ENCODE measurements at places on chromosomes 2 and 18.
A peak's percentile ranks its signal among the peaks of the same experiment; 100 is the strongest.

- no peak for DNase-seq
Measured at GRCh38 chr18:48892146-48892855, 58.5 kb downstream of the SMAD7 start.

GRCh38 chr2:180141600-180141999, 134.5 kb upstream of the CWC22 start:
- no peak for DNase-seq

DNA sequence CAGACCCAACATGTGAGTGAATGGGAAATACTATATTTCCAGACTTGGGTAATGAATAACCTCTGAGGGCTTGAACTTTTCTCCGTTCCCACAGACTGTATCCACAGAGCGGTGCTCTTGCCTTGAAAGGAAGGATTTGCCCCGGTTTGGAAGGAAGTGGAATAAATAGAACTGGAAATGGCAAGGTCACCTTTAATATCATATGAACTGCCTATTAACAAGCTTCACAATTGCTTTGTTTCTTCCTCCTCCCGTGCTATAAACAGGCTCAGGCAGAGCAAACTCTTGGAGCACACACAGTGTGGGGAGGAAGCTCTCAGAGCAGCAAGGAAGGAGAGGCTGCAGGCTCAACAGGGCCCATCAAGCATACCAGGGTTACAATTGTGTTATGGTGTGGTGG, 28.5 kb upstream of the DARS1 start:
- DNase-seq: no peak

DNA sequence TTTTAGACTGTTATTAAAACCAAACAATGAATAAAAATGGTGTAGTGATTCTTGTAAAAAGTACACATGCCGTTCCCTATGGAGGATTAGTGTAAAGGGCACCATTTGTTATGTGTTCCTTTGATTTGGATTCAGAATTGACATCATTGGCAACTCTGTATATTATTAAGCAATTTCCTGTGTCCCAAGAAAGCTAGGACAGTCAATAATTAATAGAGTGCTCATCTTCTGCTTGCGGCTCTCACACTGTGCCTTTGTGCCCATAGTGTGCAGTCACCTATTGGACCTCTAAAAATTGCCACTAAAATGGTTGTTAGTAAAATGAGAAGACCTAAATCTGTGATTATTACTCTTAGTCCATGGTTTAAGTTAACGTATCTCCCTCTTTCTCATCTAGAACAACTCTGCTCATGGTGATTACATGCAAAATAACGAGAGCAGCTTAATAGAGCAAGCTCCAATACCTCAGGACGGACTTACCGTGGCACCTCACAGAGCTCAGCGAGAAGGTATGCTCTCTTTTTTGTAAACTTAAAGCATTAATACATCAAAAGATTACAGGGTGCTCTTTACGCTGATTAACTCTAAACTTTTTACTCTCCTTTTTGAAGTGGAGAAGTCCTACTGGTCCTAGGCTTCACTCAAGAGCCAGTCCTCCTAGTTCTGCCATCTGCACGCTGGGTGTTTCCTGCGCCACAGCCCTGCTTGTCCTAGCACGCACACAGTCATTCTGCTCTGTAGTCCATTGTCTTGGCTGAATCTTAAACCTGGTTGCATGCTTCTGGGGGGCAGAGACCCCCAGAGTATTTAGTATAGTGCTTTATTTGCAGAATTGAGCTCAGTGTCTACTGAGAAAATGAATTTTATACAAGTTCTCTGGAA, 16.7 kb downstream of the ZCCHC2 start:
- DNase-seq: no peak

- peak; percentile 92 for DNase-seq
Measured at GRCh38 chr2:174593574-174594203, 3.9 kb downstream of the WIPF1 start.

DNA sequence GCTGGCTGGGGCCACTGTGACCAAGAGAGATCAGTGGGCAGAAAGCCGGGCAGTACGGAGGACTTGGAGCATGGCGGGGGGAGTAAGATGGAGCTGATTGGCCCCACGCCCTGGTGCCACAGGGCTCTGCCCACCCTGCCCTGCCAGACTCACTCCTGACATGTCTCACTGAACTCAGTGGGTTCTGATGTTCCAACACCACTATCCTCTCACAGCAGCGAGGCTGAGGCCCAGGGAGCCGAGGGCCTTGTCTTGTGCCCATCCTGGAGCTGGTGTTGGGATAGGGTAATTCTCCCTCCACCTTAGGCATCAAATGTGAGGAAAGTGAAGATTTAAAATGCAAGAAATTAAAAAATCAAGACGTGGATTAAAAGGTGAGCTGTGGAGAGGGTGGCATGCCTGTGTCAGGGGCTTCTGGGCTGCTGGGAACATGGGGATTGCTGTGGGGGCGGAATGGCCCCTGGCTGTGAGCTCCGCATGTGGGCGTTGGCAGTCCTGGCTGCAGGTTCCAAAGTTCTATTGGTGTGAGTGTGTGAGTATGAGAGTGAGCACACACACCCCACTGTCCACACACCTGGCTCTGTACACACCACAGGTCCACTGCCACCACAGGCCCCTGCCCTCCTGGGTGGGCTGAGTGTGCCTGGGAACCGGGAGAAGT, 283.5 kb upstream of the HS6ST1 start:
- no peak for DNase-seq

GRCh38 chr2:149566652-149567051, 20.9 kb downstream of the MMADHC start:
- no peak for DNase-seq

GRCh38 chr18:12645751-12646203, 12.1 kb downstream of the SPIRE1 start:
- DNase-seq: no peak

- no peak for DNase-seq
Measured at GRCh38 chr18:79625195-79625923, 54.2 kb upstream of the CTDP1 start.

GRCh38 chr2:119248751-119249150, 25.1 kb downstream of the STEAP3 start:
- no peak for DNase-seq

GRCh38 chr2:239601201-239601851, 200.5 kb upstream of the HDAC4 start:
- DNase-seq: no peak

GRCh38 chr2:132549935-132550670, 119.9 kb downstream of the LYPD1 start:
- DNase-seq: no peak

DNA sequence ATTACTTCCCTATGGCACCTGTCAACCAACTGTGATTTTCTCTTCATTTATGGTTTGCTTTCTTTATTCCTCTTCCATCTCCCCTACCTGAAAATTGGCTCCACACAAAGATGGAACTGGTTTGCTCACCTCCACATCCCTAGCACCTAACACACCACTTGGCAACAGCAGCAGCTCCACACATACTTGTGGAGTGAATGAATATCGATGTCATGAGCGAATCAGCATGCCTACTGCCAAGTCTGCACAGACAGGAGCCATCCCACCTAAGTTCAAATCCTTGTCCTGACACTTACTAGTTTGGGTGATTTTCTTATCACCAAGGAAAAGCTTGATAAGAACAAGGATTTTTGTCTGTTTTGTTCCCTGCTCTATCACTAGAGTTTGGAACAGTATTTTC, 191.4 kb upstream of the TMEM200C start:
- DNase-seq: no peak

DNA sequence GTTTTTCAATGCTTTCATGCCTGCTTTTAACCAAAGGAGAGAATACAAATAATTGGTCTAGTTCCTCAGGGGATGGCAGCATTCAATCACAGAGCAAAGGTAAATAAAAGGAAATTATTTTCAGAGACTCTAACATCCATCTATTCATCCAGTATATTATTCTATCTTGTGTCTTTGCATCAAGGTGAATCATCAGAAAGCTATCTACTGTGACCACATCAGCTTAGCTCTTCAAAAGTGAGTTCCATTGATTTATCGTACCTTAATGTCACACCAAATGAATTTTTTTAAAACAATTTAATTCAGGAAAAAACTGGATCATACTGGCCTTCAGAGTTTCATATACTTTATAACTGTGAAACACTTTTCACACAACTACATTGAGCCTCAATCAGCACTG, 66.1 kb downstream of the CHN1 start:
- no peak for DNase-seq

- DNase-seq: no peak
Measured at GRCh38 chr2:138928374-138929021, 148.3 kb upstream of the NXPH2 start.

- DNase-seq: peak; percentile 82
Measured at GRCh38 chr2:203327901-203328759, at the start of gene ABI2. Gene ABI2, plus strand, starts transcription at chr2:203328394. Its CDS starts 121 bp downstream, at chr2:203328515.

GRCh38 chr2:157470321-157470720, 26.4 kb upstream of the CYTIP start:
- peak; percentile 52 for DNase-seq

GRCh38 chr2:186913870-186914269, 64.9 kb upstream of the ZSWIM2 start:
- no peak for DNase-seq

DNA sequence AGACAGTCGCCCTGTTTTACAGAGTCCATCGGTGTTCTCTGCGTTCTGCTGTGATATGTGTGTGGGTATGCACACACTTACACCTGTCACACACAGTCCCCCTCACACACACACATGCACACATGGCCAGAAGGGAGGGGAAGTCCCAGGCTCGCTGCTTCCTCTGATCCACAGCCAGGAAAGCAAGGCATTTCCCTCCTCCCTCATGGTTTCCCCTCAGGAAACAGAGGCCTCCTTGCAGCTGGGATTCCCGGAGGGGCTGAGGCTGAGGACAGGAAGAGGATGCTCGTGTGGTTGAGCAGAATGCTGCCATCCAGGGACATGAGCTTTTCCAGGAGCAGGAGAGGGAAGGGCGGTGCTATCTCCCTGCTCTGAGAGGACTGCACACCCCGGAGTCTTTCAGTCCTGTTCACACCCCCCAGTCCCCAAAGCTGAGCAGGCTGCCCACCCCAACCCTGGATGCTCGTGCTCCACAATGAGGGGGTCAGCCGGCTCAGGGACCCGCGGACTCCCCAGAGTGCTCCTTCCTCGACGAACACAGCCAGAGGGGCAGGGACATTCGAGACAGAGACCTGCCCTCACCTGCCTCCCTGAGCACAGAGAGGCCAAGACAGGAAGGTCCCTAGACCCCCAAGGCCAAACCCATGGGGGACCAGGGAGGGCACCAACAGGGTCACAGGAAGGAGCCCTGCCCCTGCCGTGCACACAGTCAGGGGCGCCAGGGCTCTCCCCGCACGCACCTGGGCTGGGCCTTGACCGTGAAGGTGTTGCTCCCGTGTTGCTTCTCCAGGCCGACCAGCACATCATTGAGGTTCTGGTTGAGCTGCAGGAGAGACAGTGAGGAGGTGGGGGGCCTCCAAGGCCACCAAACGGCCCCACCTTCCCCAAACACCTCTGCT, 45.3 kb downstream of the BIN1 start:
- no peak for DNase-seq

DNA sequence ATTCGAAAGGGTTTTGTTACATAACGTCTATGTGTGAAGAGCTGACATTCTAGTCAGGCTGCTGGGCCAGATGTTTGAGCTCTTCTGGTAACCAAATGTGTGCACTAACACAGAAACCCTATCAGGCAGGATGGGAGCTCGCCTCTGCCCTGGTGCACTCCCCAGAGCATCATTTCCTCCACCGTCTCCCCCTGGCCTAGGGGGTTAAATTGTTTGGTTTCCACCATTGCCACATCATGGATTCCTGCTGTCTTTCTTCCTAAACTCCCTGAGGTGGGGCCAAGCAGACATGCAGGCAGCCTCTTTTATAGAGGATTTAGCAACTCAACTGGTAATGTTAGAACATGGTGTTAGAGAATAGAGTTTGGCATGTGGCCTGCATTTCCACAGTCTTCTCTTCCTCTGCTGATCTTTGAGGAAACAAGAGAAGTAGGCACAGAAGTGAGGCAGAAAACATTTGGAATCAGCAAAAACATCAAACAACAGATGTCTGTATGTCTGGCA, 87.3 kb downstream of the ANTXR1 start:
- no peak for DNase-seq

DNA sequence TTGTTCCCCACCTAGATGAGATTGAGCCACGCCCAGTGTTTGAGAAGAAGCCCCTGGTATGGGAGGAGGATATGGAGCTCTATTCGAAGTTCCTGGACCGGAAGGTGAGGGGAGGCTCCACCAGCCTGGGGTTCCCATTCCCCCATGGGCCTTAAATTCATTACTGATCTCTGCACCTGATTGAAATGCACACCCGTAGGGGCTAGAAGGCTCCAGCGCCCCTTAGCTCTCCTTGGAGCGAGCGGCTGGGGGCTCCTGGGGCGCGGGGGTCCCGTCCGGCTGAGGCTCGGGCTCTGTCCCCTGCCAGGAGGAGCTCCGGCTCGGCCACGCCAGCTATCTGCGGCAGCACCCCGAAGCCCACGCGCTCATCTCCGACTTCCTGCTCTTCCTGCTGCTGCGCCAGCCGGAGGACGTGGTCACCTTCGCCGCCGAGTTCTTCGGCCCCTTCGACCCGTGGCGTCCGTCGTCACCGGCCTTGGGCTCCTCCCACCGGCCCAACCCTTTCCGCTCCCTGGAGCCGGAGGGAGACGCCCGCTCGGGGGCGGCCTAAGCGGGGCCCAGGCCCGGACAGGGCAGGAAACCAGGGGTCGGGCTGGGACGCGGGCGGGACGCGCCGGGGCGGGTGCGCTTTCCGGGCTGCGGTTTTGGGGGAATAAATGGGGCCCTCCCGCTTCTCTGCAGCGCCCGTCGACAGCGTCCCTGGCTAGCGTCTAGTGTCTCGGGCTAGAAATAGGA, 10.9 kb downstream of the CATIP start:
- peak; percentile 83 for DNase-seq

- no peak for DNase-seq
Measured at GRCh38 chr2:222883420-222883819, 22.6 kb downstream of the ACSL3 start.

- DNase-seq: no peak
Measured at GRCh38 chr2:95277246-95277906, 3.1 kb downstream of the PROM2 start.

Data from activated CD4-positive, alpha-beta T cell treated with anti-CD3 and anti-CD28 coated beads, Interleukin-10, Interleukin-2, amounts not matched to agents 100 ng/mL and 50 ng/mL, durations not matched to agents 16 hours and 8 hours (primary cell).